ENCODE measurements at places on chromosomes 7 and 10.

DNA sequence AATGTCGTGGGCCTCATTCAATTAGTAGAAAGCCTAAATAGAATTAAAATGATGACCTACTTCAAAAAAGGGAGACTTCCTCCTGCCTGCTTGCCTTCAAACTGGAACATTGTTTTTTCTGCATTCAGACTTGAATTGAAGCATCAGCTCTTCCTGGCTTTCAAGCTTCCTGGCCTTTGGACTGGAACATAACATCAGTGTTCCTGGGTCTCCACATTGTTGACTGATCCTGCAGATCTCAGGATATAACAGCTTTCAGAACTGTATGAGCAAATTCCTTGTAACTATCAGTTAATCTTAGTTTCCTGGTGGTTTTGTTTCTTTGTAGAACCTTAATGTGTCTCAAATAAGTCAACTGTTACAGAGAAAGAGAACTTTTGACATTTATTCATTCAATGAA is 18.6 kb downstream of the MAGI2 start:
- no peak for DNase-seq

DNA sequence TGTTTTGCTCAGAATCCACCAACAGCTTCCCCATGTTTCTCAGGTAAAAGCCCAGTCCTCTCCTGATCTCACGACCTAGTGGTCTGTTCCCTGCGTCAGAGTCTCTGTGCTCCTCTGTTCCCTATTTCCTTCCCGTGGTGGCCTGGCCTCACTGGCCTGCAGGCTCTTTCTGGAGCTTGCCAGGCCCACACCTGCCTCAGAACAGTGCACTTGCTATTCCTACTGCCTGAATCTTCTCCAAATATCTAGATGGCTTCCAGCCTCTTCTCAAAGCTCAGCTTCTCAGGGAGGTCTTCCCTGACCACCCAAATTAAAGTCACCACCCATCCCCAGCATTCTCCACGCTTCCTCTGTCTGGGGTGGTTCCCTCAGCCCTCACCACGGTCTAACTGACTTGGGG is 165.3 kb downstream of the USP6NL start:
- no peak for DNase-seq

- no peak for DNase-seq
Measured at GRCh38 chr7:71334541-71334940, 202.6 kb downstream of the GALNT17 start.

DNA sequence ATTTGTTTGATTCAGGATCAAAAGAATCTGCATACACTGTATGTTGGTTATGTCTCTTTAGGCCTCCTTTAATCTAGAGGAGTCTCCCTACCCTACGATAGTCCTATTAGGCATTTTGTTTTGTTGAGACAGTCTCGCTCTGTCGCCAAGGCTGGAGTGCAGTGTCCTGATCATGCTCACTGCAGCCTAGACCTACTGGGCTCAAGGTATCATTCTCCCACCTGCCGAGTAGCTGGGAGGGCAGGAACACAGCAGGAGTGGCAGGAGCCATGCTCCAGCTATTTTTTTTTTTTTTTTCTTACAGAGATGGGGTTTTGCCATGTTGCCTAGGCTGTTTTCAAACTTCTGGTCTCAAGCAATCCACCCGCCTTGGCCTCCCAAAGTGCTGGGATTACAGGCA is 123.0 kb upstream of the DKK1 start:
- DNase-seq, result no peak

- DNase-seq, result no peak
Measured at GRCh38 chr10:96235326-96236089, 35.9 kb downstream of the BLNK start.

- DNase-seq, result peak; percentile 21
Measured at GRCh38 chr10:27783660-27784059, 38.0 kb upstream of the MKX start.

DNA sequence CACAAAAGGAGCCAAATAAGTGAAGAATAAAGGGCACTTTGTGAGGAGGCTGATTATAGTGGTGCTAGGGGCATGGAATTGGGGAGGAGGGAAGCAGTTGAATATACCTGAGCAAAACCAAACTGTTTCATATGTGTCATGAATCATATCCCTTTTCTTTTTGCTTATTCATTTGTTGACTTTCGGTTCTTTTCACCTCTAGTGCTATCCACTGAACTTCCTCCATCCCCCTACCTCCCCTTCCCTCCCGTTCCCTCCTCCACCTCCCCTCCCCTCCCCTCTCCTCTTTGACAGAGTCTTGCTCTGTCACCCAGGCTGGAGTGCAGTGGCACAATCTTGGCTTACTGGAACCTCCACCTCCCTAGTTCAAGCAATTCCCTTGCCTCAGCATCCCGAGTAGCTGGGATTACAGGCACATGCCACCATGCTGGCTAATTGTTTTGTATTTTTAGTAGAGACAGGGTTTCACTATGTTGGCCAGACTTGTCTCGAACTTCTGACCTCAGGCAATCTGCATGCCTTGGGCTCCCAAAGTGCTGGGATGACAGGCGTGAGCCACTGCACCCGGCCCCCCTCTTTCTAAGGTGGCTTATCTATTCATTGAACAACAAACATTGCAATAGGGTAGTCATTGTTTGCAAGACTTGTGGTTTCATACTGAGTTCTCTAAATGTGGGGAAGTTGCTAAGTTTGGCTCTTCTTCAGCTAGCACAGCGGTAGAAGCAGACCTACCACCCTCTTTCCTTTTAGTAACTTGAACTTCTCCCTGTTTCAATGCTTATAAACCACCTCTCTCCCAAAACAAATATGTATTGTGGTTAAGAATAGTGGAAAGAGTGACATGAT is 150.4 kb upstream of the PRPS1L1 start:
- DNase-seq, result no peak

- DNase-seq, result no peak
Measured at GRCh38 chr7:111329367-111330234, 232.7 kb downstream of the IMMP2L start.

GRCh38 chr10:118483496-118483895 is 112.0 kb downstream of the PRLHR start:
- DNase-seq, result no peak

DNA sequence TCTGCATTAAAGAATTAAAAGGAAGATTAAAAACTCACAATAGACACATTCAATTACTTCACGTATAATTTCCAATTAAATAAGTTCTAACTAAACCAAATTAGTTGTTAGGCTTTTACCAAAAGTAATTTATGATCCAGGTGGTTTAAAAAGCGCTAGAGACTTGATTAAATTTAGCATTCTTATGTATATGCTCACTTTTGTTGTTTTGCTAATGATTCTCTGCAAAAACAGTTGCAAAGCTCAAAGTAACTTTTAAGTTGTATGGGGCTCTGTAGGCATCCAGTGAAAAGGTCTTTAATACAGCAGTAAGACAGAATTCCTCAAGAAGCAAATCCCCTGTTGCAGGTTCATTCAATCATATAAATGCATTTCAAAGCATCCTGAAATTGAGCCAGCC is 15.5 kb upstream of the PNPLA8 start:
- no peak for DNase-seq

DNA sequence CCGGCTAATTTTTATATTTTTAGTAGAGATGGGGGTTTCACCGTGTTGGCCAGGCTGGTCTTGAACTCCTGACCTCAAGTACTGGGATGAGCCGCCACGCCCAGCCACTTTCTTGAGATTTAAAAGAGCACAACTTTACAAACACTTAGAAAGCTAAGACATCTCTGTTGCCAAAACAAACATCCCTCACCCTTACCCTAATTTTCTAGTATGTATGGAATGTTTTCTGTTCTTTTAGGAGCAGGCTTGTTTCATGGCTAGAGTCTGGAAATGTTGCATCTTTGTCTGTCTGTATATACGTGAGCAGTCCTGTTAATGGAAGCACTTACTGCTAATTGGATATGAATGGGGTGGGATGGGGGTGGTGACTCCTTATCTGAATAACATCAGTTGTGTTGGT is 2.9 kb downstream of the OLAH start:
- no peak for DNase-seq

DNA sequence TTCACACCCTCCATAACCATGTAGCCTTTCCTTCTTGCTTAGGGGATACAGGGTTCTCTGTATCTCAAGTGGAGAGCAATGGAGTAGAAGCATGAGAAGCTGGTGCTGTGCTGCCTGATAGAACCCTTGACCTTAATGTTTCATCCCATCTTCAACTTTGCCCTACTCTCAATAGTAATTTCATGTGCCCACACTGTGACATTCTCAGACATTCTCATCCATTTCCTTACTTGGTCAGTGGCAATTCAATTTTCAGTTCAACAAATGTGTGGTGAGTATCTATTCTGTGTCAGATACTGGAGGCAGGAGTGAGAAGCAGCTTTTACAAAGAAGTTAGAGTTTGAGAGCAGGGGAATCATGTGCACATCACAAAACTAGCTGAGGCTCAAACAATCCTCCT is 16.1 kb downstream of the STRIP2 start:
- DNase-seq, result no peak

- no peak for DNase-seq
Measured at GRCh38 chr7:119783799-119784198, 489.2 kb upstream of the KCND2 start.

DNA sequence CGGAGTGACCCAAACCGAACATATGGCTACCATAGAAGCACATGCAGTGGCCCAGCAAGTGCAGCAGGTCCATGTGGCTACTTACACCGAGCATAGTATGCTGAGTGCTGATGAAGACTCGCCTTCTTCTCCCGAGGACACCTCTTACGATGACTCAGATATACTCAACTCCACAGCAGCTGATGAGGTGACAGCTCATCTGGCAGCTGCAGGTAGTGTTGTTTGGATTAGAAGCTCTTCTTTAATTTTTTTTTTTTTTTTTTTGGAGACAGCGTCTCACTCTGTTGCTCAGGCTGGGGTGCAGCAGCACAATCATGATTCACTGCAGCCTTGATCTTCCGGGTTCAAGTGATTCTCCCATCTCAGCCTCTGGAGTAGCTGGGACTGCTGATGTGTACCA is 45.8 kb downstream of the NRF1 start:
- DNase-seq, result no peak

- no peak for DNase-seq
Measured at GRCh38 chr10:92760609-92761008, 70.9 kb downstream of the HHEX start.

DNA sequence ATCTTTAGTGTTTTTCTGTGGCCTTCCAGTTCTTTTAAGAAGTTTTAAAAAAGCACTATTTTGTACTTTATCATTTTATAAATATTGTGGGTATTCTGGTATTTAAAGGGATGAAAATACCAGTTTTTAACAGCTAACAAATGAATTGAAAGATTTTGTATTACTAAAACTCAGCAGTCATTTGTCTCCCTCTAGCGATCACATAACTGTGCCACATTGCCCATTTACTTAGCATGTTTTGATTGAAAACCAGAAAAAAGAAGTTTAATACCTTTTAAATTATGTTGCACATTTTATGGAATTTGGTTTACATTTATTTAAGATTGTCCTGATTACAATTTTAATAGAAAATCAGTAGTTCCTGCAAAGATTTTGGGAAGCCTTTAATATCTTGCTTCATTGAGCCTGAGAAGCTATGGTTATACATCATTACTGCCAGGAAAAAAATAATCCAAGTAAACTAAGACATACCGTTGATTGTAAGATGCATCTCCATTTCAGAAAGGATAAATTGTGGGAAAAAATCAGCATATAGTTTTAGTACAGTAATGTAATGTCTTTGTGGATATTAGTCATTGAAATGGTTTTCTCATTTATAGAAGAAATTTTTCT is 34.9 kb downstream of the TAX1BP1 start:
- DNase-seq, result no peak
